NCI-H226 (cell line): ENCODE measurements at places on chromosomes 16 and 17.

GRCh38 chr16:57689762-57690558 lies 4.6 kb upstream of the DRC7 start:
- DNase-seq, result no peak

DNA sequence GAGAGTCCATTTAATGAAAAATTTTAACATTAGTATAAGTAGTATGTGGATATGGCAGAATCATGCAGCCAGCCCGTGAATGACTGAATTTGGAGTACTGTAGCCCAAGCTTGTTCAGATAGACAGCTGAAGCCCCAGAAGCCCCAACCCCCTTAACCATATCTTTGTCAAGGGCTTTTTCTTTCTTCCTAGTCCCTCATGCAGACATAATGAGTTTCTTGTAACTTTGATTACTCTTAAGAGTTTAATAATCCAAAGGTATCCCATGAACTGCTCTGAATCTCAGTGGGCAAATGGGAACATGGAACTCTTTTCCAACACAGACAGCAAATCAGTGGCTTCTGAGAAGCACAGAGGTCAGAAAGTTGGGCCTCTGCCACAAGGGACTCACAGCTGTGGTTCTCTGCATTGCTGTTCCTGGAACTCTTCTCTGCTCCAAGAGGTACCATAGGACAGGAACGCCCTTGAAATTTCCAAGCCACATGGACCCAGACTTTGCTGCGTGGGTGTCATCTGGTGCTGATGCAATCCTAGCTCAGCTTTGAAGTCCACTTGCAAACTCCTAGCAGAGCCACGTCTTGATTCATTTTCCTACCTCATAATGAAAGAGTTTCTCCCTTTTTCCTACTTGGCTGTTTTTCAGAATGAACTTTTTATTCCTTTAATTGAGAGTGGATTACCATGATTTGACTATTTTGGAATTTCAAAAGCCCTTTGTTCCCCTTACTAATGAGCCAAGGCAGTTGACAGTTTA lies 18.1 kb downstream of the LYRM1 start:
- DNase-seq, result no peak

GRCh38 chr16:85134076-85134788 lies 22.0 kb upstream of the CIBAR2 start:
- no peak for DNase-seq

- no peak for DNase-seq
Observed at GRCh38 chr16:10990378-10990777, 46.0 kb downstream of the CLEC16A start.

- DNase-seq, result peak; percentile 90
Observed at GRCh38 chr17:33469911-33470310, 176.8 kb upstream of the ASIC2 start.

DNA sequence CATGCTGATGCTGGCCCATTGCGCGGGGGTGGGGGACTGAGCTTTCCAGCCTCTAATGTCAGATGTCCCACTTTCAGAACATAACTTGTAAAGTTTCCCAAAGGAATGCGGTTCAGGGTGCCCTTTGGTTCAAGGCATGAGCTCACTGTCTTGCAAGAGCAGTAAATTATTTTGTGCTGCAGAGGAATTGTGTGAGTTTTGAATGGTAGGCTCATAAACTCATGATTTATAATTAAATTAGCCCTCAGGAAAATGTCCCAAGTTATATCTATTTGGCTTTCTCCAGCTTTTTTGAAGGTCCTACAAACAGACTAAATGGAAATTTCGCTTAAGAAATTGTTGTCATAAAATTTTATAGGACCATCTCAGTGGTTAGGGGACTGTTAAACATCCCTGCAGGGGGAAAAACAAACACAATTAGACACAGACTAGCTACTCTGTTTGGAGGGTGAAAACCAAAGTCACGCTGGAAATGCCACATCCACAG lies 321.8 kb downstream of the HS3ST3B1 start:
- no peak for DNase-seq

DNA sequence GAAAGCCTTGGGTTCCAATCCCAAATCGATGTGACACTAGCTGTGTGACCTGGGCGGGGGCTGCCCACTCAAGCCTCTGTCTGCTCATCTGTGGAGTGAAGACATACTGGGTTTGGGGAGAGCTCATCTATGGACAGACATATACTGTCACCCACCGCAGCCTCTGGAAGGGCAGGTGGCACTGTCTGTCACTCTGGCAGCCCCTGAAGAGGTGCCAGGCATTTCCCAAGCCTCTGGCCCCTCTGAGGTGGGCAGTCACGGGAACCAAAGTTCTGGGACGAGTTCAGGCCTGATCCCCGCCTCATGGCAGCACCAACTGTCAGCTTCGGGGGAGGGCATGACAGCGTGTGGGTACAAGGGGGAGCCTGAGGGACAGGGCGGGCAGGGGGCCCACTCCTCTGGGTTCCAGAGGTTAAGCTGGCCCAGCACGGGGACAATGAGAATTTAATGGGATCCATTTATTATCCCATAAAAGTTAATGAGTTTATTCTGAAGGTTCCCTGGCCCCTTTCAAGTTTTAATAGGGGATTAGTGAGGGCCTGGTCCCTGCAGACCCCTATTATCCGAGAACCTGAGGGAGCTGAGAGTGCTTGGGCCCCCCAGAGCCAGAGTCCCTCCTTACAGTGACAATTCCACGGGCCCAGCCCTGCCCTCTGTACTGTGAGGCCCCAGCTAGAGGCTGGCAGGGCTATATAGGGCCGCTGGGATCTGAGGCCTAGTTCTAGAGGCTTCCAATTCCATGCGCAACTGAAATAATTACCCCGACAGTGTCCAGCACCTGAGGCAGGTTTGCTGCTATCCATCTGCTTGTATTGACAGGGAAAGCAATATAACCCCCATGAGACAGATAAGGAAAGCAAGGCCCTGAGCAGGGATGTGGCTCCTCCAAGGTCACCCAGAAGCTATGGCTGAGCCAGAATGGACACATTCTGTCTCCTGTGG lies 18.8 kb downstream of the SEZ6 start:
- no peak for DNase-seq

DNA sequence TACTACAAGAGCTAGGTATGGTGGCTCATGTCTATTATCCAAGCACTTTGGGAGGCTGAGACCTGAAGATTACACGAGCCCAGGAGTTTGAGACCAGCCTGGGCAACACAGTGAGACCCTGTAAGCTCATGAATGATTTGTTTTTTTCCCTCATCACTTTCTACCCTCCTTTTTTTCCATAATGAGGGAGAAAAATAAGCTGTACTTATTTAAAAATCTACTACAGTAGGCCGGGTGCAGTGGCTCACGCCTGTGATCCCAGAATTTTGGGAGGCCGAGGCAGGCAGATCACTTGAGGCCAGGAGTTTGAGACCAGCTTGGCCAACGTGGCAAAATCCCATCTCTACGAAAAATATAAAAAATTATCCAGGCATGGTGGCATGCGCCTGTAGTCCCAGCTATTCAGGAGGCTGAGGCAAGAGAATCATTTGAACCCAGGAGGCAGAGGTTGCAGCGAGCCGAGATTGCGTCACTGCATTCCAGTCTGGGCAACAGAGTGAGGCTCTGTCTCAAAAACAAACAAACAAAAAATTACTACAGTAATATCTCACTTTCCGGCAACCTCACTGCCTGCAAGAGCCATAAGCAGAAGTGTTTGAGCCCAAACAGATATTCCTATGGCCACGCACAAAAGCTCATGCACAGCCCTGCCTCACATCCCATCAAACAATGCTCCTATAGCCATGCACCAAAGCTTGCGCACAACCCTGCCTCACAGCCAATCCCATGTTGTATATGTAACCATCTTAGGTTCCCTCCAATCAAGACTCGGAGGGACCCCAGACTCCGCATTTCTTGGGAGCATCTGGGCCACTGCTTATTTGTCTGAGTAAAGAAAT lies 37.4 kb downstream of the TK2 start:
- DNase-seq, result peak; percentile 40

DNA sequence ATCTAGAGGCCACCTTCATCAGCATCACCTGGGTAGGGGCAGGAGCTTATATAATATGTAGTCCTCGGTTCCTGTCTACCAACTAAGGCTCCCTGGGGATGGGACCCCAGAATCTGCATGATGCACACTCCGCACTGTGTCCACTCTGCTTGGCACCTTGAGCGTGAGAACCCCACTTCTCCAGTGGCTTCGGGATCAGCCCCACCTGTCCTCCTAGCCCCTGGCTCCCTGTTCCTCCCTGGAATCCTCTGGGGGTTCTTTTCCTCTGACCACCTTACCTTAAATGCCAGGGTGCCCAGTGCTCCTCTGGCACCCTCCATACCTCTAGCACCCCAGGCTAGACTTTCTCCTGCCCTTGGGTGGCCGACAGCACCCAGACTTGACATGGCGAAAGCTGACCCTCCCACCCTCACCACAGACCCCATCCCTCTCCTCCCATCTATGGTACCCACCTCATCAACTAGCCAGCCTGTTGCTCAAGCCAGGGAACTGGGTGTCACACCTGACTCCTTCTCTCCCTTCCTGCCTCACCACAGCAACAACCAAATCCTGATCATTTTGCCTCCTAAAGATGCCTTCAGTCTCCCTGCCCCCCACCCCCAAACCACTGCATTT lies 2.8 kb upstream of the NXPH3 start:
- no peak for DNase-seq

GRCh38 chr17:6090253-6090652 lies 20.1 kb downstream of the WSCD1 start:
- DNase-seq, result no peak

GRCh38 chr16:68737046-68737729 lies at the start of gene CDH1:
Gene CDH1 (plus strand): TSS chr16:68737292. CDS start chr16:68737416, 124 bp downstream.
- no peak for DNase-seq

GRCh38 chr17:49708515-49709183 lies 885 bp upstream of the SLC35B1 start:
- peak; percentile 36 for DNase-seq

- DNase-seq, result no peak
Observed at GRCh38 chr17:70172923-70173322, 3.6 kb downstream of the KCNJ2 start.

DNA sequence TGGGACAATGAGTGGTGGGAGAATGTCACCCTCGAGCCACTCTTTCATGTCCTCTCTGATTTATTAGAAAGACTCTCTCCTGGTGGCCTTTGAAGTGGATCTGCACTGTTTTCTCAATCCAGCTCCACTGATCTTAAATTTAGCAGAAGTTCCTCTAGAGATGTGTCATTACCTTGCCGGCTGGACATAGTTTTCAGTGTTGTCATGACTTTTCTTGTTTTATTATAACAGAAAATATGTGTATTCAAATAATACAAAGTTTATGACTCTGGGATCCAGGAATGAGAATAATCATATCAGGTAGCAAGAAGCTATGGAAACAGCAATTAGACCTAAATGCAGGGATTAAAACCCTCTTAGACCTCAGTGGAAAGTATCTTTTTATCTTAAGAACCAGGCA lies 247.5 kb upstream of the ELAC2 start:
- DNase-seq, result no peak

DNA sequence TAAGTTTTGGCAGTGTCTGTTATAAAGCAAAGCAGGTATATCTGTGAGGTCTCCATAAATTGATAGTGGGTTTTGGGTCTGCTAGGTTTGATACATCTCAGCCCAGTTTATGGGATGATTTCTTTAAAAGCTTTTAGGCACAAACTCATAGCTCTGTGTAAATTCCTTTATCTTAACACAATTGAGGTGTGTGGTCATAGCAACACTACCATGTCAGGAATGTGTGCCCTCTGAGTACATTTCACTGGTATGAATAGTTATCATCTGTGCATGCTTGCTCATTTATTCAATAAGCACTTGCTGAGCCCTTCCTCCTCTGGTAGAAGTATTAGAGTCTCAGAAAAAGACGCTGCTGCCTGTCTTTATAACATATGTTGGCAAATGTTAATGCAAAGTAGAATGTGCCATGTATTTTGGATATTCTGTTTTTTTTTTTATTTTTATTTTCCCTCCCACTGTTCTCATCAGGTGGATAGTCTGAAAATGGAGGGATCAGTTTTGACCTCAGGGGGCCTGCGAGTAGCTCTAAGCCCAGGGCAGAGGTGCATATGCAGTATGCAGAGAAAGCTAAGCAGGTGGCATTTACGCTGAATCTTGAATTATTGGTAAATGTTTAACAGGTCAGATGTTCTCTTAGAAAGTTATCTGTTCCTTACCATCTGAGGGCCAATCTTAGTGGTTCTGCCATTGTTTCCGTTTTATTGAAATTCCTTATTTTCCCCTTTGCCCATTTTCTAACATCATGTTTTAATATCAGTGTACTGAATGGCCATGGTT lies 90.7 kb downstream of the WNT3 start:
- DNase-seq, result peak; percentile 93

DNA sequence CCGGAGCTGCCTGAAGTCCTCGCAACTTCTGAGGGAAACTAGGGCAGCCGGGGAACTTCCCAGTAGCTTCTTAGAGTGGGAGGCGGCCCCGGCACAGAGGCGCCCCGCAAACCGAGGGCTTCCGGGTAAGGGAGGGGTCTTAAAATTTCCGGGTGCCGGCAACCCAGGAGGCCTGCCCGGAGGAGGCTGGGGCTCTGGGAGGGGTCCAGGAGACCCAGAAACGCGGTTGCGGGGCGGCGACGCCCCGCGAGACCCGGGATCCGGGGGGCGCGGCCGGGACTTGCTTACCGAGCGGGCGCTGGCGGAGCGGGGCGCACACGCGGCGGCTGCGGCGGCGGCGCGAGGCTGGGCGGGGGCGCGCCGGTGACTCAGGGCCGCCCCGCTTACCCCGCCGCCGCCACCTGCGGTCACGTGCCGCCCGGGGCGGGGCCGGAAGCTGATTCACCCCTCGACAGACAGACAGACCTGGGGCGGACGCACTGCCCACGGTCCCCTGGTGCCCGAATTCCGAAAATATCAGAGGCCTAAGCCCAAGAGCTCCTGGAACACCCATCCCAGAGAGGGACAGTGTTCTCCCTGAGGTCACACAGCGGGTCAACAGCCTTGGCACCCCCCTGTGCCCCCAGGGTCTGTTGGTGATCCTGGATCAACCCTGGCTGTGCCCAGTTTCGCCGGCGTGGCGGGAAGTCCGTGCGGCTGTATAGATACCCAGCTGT lies at the start of gene FAM83G:
TSS of gene FAM83G (minus strand) at position 344 of the 716 bp plus-strand sequence. CDS start 723 bp downstream, outside the sequence.
- DNase-seq, result peak; percentile 83

- DNase-seq, result no peak
Observed at GRCh38 chr16:1337486-1337885, 4.0 kb downstream of the BAIAP3 start.

- no peak for DNase-seq
Observed at GRCh38 chr17:64413513-64413912, 22.9 kb upstream of the PECAM1 start.

DNA sequence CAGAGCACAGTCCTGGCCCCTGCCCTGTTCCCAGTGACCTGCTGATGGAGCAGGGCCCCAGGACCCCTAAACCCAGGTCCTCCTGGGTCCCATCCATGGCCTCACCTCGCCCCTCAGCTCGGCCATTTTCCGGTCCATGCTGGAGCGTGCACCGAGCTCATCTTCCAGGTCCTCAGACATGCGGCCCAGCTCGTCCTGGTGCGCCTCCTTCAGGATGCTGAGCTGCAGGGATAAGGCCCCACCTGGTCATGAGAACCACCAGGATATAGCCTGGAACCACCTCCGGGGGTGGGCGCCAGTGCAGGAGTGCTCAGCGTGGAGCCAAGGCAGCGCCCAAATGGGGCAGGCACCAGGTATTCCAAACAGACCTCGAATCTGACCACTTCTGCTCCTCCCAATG lies 17.9 kb downstream of the CCDC102A start:
- DNase-seq, result no peak
